Adrenal gland (tissue), 19 donors: ENCODE measurements at places on chromosomes 4 and X.

GRCh38 chr4:40952672-40953071 lies 202.9 kb downstream of the NSUN7 start:
- H3K27me3 ChIP-seq = no peaks in the 10 kb centered on the region
- DNase-seq = no peak
- H3K36me3 ChIP-seq = no peaks in the 10 kb centered on the region

DNA sequence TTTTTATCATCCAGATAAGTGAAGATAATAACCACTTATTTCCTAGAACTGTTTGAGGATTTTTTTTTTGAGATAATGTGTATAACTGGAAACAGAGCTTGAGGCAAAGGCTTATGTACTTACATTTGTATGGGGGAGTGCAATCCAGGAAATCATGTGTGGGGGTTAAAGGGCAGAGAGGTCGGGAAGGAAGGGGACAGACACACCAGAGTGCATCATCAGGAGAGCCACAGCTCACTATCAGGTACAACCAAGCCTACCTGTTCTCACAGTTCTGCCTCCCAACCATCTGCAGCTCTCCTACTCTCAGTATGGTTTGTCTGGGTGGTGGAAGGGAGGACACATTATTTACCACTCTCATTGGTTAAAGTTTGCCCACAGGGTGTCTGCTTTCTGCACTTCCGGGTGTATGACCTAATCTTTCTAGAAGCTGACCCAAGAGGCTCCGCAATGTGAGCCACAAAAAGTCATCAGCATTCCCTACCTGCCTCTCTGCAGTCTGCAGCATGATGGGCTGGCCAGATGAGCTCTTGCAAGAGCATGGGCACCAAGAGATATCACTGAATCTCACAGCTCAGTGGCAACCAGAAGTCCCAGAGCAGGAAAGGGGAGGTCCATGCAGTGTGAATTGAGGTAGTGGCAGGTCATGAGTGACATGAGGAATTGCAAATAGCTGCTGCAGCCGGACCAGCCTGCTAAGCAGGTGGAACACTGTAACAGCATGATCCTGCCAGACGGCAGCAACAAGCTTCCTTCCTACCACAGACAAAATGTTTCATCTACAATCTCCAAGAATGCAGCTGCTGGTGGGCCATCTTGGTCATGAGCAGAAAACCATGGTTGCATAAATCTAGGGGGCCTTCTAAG lies 36.9 kb upstream of the SPRY1 start:
- no peaks in the 10 kb centered on the region for H3K36me3 ChIP-seq
- DNase-seq = no peak
- H3K4me1 ChIP-seq = peaks cover 7% of the 10 kb centered on the region
- H3K4me3 ChIP-seq = no peak overlapping the region

DNA sequence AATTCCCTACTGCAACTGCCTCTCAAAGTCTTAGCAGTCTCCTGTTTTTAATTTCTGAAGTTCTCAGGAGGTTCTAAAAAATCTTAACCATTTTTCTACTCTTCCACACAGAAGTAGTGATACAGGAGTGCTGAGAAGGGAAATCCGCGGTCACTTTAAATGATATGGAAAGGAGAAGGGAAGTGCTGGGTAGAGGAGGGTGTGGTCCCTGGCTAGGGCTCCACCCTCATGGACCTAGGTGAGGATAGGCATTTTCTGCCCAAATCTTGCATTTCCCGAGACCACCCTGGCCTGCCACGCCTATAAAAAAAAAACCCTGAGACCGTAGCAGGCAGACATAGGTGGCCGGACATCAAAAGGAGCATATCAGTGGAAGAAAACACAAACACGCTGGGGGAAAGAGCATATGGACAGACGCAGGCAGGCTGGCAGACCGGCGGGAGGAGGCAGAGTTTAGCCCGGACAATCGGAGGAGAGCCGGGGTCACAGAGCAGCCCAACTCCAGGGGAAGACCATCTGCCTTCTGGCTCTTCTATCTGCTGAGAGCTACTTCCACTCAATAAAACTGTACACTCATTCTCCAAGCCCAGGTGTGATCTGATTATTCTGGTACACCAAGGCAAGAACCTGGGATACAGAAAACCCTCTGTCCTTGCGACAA lies 85.7 kb downstream of the POU3F4 start:
- no peaks in the 10 kb centered on the region for H3K36me3 ChIP-seq
- DNase-seq = no peak
- no peak overlapping the region for H3K27ac ChIP-seq

- no peaks in the 10 kb centered on the region for H3K4me1 ChIP-seq
- H3K36me3 ChIP-seq = no peaks in the 10 kb centered on the region
- no peaks in the 10 kb centered on the region for H3K27me3 ChIP-seq
- no peak overlapping the region for H3K27ac ChIP-seq
Measured at GRCh38 chrX:85851418-85851817, 195.9 kb downstream of the CHM start.

DNA sequence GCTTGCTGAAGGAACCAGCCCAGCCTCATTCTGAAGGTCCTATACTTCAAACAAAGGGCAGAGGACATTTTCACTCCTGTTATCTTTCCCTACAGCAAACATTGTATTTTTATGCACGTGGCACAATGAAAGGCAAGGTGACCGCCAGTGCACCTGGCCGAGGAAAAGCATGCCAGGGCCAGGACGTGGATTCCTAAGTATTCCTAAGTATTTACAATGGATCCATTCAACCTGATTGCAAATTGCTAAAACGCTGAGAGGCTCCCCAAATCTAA lies 127.9 kb upstream of the FTHL17 start:
- H3K36me3 ChIP-seq = no peaks in the 10 kb centered on the region
- DNase-seq = no peak
- H3K27ac ChIP-seq = peak overlapping the region; percentile 63
- H3K4me1 ChIP-seq = no peaks in the 10 kb centered on the region

DNA sequence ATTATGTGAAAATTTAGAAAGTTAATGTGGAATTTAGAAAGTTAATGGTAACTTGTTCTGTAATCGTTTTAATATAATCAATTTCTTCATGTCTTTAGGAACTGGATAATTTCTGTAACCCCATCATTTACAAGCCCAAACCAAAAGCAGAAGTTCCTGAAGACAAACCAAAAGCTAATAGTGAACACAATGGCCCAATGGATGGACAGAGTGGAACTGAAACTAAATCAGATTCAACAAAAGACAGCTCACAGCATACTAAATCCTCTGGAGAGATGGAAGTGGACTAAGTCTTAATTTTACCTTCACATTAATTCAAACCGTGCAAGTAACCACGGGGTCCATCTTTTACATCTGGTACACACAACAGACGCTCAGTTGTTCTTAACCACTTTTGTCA lies 48.1 kb upstream of the PLK4 start:
- no peak for DNase-seq
- H3K4me3 ChIP-seq = no peak overlapping the region
- H3K4me1 ChIP-seq = no peaks in the 10 kb centered on the region
- H3K27ac ChIP-seq = no peak overlapping the region

- no peak overlapping the region for H3K4me3 ChIP-seq
- peaks cover 34% of the 10 kb centered on the region for H3K27me3 ChIP-seq
- no peak for DNase-seq
Measured at GRCh38 chr4:157219711-157220370, 687 bp upstream of the GRIA2 start.

DNA sequence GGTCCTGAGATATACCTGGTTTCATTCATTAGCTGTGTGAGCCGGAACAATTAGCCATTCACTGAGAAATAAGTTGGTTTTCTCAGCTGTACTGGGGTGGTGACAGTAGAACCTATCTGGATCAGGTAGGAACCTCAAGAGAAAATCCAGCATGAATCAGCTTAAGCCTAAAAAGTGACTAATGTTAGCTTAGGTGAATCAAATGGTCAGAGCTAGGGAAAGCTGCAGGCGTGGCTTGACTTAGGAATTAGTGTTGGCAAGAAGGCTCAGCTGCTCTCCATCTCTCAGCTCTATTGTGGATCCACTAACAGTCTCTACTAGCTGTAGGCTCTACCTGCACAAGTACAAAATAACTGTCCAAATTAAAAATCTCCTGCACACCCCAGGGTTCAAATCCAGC lies 1025.5 kb downstream of the RAB28 start:
- no peak for DNase-seq
- no peaks in the 10 kb centered on the region for H3K4me1 ChIP-seq
- no peaks in the 10 kb centered on the region for H3K36me3 ChIP-seq
- H3K27ac ChIP-seq = no peak overlapping the region
- no peaks in the 10 kb centered on the region for H3K27me3 ChIP-seq

GRCh38 chr4:25753239-25753638 lies 97.6 kb downstream of the SLC34A2 start:
- no peaks in the 10 kb centered on the region for H3K27me3 ChIP-seq
- no peak for DNase-seq
- H3K27ac ChIP-seq = no peak overlapping the region

GRCh38 chrX:32408389-32408788 lies 803.0 kb downstream of the DMD start:
- no peak for DNase-seq
- no peak overlapping the region for H3K4me3 ChIP-seq
- no peaks in the 10 kb centered on the region for H3K36me3 ChIP-seq
- H3K27ac ChIP-seq = no peak overlapping the region
- H3K27me3 ChIP-seq = no peaks in the 10 kb centered on the region
- no peaks in the 10 kb centered on the region for H3K4me1 ChIP-seq

DNA sequence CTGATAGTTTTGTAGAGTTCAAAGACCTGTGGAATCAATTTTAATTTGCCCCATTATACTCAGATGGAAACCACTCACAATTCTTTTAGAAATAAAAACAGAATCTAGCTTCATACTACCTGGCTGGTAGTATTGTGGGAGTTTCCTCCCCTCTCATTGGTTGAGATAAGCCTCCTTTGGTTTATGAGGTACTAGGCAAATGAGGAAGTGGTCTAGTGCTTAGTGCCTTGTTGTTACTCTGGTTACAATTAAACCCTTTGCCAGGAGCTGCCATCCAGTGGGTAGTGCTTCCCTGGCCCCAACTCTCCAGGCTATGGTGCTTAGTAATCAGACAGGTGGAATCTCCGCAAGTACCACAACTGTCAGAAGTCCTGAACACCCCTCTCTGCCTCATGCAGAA lies 118.3 kb downstream of the CDKL5 start:
- H3K27ac ChIP-seq = no peak overlapping the region
- H3K27me3 ChIP-seq = no peaks in the 10 kb centered on the region
- no peak for DNase-seq
- no peaks in the 10 kb centered on the region for H3K36me3 ChIP-seq
- no peaks in the 10 kb centered on the region for H3K4me1 ChIP-seq
- no peak overlapping the region for H3K4me3 ChIP-seq

GRCh38 chr4:118787844-118788380 lies 48.0 kb downstream of the SEC24D start:
- no peak for DNase-seq
- H3K27ac ChIP-seq = no peak overlapping the region

GRCh38 chr4:135239964-135240363 lies 1038.4 kb upstream of the PABPC4L start:
- H3K4me3 ChIP-seq = no peak overlapping the region
- H3K36me3 ChIP-seq = no peaks in the 10 kb centered on the region
- H3K27ac ChIP-seq = no peak overlapping the region
- H3K27me3 ChIP-seq = no peaks in the 10 kb centered on the region
- H3K4me1 ChIP-seq = no peaks in the 10 kb centered on the region

GRCh38 chr4:2934077-2934812 lies 29.0 kb downstream of the NOP14 start:
- no peaks in the 10 kb centered on the region for H3K36me3 ChIP-seq
- no peaks in the 10 kb centered on the region for H3K27me3 ChIP-seq
- peak; percentile 68 for DNase-seq
- peaks cover 16% of the 10 kb centered on the region for H3K4me1 ChIP-seq
- H3K27ac ChIP-seq = peak overlapping the region; percentile 95

DNA sequence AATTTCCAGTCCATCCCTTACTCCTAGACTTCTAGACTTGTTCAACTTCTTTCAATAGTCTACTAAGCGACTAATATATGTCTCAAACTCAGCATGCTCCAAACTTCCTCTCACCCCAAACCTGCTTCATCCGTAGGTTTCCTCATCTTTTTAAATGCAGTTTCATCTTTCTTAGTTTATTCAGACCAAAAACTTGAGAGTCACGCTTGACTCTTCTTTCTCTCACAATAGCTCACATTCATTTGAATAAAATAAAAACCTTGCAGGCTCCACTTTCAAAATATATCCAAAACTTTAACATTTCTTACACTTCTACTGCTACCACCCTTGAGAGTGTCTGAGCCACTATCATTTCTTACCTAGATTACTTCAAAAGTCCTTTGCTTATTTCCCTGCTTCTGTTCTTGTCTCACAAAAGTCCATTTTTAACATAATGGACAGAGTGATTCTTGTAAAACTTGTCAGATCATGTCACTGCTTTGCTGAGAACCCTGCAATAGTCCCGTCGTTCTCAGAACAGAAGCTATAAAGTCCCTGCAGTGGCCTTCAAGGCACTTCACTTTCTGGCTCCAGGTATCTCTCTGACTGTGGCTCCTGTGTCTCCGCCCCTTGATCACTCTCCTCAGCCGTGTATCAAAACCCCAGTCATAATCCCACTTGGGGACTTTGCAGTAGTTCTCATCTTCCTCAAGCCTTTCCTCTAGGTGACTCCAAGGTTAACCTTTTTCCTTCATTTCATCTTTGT lies 167.6 kb downstream of the ARHGAP24 start:
- no peaks in the 10 kb centered on the region for H3K36me3 ChIP-seq
- no peak overlapping the region for H3K4me3 ChIP-seq
- DNase-seq = no peak
- H3K4me1 ChIP-seq = no peaks in the 10 kb centered on the region
- no peak overlapping the region for H3K27ac ChIP-seq

GRCh38 chr4:3403348-3403906 lies 38.3 kb upstream of the HGFAC start:
- peaks cover 3% of the 10 kb centered on the region for H3K4me1 ChIP-seq
- no peak overlapping the region for H3K4me3 ChIP-seq
- no peaks in the 10 kb centered on the region for H3K36me3 ChIP-seq
- H3K27ac ChIP-seq = peak overlapping the region; percentile 39

DNA sequence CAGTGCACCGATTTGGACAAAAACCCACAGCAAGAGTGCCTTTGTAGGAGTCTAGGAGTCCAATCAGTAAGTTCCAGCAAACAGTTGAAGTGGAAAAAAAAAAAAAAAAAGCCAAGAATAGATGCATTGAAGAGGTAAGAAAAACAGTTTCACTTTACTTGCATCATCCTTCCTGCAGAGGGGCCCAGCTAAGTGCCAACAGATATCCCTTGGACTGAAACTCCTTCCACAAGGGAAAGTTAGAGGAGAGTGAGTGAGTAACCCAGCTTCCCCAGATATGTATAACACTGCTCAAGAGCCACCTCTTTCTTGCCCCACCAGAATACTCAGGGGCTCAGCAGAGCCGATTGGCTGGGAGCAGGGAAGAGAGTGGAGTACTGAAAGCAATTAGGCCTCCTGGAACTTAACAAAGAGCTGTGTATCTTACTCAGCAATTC lies 617.7 kb upstream of the SMIM31 start:
- no peaks in the 10 kb centered on the region for H3K4me1 ChIP-seq
- H3K4me3 ChIP-seq = no peak overlapping the region
- H3K36me3 ChIP-seq = no peaks in the 10 kb centered on the region
- no peak overlapping the region for H3K27ac ChIP-seq
- no peak for DNase-seq
